Inflammatory macrophage (primary cell): ENCODE measurements at places on chromosomes 2 and 18.
A peak's percentile ranks its signal among the peaks of the same experiment; 100 is the strongest.

DNA sequence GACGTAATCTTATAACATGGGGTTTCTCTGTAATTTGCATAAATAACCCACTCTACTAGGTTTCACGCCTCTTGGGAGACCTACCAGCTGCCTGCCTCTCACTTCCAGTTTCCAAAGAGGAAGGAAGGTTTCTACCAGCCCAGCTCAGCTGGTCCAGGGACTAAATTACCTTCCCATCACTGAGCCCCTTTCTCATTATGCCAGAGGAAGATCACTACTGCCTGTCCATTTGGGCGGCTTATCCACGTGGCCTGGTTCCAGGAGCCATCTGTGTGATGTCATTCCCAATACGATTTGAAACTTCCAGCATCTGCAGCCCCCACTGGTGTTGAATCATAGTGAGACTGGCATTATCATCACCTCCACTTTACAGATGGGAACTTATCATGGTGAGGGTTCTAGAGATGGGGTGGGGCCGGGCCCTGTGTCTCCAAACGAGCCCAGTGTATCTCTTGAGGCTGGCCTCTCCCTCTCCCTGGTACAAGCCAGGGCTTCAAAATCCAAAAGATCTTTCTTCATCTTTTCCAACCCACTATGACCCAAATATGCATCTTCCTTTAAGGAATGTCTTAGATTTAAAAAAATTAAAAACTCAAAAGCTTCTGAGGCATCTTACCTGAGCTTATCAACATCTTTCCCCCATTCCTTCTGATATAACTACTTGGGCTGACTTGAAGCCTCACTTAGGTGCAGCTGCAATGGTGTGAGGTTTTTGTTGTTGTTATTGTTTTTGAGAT, 140.8 kb downstream of the DDX1 start:
- no peak for DNase-seq

DNA sequence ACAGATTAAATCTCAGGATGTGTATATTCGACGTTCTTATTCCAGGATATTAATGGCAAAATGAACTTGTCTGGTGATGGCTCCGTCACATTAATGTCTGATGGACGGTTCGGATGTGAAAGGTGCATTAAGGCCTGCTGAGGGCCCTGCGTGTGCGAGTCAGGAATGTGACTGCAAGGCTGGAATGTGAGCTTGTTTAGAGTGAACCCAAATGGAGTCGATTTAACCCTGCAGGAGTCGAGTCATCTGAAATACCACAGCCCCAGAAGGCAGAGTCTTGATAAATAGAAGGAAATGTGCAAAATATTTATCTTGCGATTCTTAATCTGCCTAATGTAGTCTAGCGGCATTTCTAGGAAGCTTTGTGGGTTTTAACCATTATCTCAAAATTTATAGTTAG, 44.3 kb downstream of the RDH14 start:
- DNase-seq = no peak

DNA sequence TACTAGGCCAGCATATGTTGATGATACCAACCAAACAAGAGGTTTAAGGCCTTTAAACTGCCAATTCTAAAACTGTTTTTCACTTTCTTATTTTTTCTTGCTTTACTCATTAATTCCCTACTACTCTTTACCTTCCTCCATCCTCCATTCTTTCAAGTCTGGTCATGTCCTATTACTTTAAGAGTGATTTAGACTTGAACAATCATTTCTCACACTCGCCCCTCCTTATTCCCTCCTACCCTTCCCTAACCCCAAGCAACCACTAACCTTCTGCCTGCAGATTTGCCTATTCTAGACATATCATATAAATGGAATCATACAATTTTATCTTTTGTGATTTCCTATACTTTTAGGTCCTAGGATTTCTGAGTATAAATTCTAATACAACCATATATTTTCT, 127.7 kb downstream of the USP34 start:
- DNase-seq = no peak

GRCh38 chr2:217054791-217055190, 194.9 kb upstream of the TNP1 start:
- DNase-seq = no peak

GRCh38 chr2:96153991-96154431, 8.8 kb upstream of the DUSP2 start:
- DNase-seq = no peak

DNA sequence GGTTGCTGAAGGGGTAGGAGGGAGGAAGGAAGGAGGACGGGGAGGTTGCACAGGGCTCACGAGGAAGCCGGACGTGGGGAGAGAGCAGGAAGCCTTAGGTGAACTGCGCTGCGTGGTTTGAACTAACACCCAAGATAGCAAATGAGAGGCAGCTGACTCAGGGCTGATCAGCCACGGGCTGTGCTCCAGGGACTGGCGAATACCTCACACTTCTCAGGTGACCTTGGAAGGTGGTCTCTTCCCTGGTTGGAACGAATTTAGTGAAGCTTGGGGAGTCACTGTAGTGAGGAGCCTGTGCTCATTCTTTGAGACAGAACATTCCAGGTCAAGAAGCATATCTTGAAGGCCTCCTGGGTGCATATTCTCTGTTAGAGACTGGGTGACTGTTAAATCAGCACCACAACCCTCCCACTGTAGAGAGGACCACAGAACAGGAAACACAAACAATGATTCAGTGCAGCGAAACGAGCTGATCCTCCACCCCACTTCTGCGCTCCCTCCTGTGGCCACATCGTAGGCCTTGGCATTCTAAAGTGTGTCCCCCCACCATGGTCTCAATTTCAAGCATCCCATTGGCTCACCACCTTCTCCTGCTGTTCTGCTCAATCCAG, 33.8 kb downstream of the TOGARAM2 start:
- DNase-seq = peak; percentile 68

DNA sequence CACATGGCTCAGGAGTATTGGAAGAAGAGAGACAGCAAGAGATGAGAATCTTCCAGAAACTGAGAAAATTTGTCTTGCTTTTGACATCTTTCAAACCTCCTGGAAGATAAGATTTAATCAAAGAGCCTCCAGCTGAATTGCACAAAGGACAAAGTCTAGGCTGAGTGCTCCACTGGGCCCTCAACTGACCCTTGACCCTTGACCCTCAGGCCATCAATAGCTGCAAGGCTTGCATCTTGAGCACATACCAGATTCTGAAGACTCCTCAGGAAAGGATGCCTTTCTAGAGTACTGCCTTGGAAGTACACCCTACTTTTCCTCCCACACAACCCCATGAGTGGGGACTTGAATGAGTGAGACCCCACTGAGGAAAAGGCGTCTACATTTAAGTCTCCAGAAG, 1125.5 kb downstream of the BCL11A start:
- no peak for DNase-seq

DNA sequence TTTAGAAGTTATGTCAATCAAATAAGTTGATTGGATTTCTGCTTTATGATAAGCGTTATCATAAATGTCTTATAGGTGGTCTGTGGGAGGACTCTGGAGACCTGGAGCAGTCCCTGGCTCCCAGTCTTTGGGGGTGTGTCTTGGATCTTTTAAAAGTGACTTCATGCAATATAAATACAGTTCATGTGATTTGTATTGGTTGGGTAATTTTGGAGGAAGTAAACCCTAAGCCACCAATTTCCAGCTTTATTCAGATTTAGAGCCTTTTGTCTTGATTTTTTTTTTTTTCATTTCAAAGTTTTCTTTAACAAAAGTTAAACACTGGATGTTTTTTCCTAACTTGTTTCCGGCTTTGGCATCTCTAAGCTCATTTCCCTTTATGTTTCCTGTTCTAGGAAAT, 68.8 kb downstream of the MAP4K4 start:
- DNase-seq = peak; percentile 55
